ENCODE measurements at places on chromosomes 5 and 9.

GRCh38 chr5:135881819-135882218 lies 13.8 kb downstream of the IL9 start:
- DNase-seq: no peak

- DNase-seq: no peak
These were observed 518.3 kb upstream of the ITGA1 start for GRCh38 chr5:52269401-52269800.

DNA sequence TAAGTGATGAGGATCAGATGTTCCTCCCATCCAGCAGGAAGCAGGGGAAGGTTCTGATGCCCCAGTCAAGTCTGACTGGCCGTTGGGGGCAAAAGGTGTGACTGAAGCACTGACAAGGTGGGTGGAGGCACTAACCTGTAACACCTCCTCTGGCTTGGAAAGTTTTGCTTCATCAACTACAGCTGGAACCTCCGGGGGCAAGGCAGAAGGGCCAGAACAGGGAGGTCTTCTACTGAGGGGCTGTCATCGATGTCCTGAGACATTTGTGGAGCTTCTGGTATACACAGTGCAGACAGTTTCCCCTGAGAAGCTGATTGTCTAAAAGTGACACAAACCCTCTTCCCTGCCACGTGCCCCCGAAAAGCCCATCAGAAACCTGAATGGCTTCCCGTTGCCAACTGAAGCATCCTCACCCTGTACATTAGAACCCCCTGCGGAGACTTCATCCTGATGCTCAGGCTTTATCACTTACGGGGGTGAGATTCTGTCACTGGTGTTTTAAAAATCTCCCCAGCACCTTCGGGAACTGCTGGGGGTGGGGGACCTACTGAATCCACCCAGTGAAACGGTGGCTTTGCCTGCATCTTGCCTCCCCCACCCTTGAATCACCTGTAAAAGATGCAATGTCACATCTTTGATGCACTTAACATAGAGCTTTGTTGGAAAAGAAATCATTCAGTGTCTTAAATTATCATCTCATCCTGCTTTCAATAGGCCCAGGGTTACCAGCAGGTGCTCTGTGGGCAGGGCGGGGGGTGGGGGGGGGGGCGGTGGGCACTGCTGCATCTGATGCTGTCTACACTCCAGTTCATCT lies 24.6 kb downstream of the TRAF1 start:
- no peak for DNase-seq

GRCh38 chr5:139852696-139853095 lies 57.1 kb downstream of the PSD2 start:
- DNase-seq: no peak

DNA sequence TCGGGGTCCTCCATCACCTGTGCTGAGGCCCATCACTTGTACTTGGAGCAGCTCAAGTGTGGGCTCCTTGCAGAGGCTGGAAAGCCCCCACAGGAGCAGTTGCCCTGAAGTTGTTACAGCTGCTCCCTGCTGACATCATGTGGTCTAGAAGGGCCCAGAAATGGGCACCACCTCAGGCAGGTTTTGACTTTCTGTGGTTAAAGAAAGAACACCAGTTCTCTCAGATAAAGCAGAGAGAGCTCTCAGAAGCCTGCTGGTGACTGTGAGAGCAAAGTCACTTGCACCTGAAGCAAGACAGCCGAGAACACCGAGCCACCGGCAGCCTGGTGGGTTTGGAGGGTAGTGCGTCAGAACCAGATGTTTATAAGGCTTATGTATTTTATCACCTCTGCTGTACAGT lies 70.4 kb downstream of the MVB12B start:
- DNase-seq: no peak

GRCh38 chr9:130313103-130313858 lies 47.7 kb downstream of the HMCN2 start:
- DNase-seq: no peak

Measured in iPS DF 19.7 (cell line).